Activated CD8-positive, alpha-beta memory T cell treated with anti-CD3 and anti-CD28 coated beads, Interleukin-2, amount 10 ng/mL, durations not matched to agents 7 days and 5 days (primary cell): ENCODE measurements at places on chromosomes 13 and 19. TPM values are rescaled to one million over a fixed set of nuclear protein-coding genes. Genes with fewer than 3 reads are reported as not detected.

The IQCN gene
- total RNA-seq, result 2.2 TPM

The TMEM259 gene
- 172 TPM for total RNA-seq

The KIR2DL3 gene
- total RNA-seq, result 0.30 TPM

The CEBPA gene
- not detected for total RNA-seq

The CCDC70 gene
- total RNA-seq, result not detected
